ENCODE measurements at places on chromosomes 5 and 9.

DNA sequence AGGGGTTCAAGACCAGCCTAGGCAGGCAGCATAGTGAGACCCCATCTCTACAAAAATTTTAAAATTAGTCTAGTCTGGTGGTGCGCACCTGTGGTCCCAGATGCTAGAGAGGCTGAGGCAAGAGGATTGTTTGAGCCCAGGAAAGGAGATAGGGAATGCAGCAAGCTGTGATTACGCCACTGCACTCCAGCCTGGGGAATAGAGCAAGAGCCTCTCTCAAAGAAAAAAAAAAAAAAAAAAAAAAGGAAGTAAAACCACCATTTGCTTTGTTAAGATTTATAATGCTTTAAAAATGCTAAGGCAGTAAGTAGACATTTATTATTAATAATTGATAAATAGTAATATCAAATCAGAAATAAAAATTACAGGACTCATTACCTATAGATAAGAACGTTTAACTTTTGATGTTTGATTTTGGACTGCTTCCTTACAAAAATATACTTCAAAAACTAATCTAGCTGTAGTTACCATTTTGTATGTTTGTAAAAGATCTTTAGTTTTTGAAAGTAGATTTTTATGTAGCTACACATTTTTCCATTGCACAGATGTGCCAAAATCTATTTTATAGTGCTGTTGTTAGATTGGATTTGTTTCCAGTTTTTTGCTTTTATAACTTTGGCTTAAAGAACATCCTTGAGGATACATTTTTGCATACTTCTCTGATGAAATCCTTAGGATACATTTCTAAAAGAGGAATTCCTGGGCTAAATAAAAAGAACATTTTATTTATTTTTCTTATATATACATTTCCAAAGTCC, 86.4 kb downstream of the INIP start:
- ATAC-seq: no peak

DNA sequence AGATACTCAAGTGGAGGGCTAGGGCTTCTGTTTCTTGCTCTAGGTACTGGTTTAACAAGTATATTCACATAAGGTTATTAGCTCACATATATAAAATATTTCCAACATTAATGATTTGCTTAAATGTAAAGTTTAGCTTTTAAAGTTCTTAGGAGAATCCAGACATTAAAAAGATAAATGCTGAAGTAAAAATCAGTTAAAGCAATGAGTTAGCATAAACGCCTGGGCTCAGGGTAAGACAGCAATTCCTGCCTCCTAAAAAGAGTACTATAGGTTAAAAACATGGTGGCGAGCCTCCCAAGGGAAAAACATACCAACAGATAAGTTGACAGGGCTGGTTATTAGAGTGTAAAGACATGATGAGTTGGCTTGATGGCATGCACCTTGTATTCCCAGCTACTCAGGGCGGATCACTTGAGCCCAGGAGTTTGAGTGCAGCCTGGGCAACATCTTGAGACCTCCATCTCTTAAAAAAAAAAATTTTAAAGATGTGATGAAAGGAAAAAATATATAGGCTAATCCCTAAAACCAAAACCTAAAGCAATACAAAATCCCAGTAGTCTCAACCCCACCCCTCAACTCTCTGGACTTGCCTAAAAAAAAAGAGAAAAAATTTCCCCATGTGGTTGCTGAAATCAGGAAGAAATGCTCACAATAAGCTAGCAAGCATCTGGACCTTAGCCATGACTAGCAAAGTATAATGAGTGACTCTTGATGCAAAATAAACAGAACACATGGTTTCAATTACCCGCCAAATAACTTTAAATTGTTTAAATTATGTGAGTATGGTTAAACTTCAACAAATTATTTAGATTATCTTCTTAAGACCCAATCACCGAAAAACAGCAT, 3.6 kb downstream of the GOLPH3 start:
- no peak for ATAC-seq

GRCh38 chr9:132755096-132755495, 84.8 kb downstream of the GTF3C4 start:
- no peak for ATAC-seq

DNA sequence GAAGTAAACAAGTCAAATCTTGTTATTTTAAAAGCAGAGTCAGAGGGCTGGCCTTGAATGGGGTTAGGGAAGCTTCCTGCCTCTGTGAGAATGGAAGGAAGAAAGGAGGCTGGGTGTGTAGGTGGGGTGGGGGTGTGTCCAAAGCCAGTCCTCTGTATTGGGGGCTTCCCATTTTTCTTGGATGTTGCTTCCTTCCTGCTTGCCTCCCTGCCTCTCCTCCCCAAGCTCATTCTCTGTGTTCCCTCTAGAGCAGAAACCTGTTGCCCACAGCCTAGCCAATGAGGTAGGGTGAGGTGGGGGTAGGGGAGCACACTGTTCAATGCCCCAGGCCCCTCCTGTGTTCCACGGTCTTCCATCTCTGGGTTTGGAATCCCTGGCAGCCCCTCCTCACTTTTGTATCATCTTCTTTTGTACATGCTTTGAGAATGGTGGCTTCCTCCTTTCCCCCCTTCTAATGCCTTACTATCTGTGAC, 39.7 kb downstream of the SNX24 start:
- no peak for ATAC-seq

DNA sequence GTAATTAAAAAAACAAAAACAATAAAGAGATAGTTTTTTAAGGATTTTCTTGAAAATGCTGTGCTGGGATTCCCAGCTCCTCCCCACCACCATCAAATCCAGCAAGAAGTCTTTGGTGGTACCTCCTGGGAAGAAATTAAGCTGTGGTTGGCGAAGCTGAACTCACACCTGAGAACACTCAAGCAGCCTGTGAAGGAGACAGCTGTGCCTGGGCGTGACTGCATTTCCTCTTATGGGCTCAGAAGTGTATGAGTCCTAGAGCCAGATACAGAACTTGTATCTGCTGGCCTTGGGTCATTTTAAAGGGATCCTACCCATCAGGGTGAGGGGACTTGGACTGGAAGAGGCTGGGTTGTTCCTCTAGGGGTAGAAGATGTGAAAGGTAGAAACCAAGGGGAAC, 561.2 kb upstream of the SGCD start:
- ATAC-seq: no peak

- no peak for ATAC-seq
Measured at GRCh38 chr9:109863961-109864360, 84.0 kb downstream of the PALM2AKAP2 start.

GRCh38 chr5:139523635-139524445, 37.3 kb upstream of the UBE2D2 start:
- no peak for ATAC-seq

DNA sequence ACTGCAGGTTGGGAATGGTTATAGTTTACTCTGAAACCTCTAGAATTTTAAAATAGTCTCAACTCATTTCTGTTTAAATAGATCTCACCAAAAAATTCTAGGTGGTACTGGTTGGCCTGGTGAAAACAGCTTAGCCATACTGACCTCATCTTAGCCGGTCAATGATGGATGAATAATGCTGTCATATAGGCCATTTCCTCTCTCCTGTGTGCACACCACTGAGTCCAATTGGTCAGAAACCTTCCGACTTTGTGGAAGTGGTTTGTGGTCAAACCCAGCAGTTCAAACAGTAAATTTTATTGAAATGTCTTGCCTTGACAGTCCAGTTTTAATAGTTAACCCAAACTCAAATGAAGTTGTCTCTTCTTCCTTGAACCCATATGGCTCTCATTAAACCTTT, 98.6 kb downstream of the GIN1 start:
- no peak for ATAC-seq

GRCh38 chr5:88388476-88389337, 120.1 kb upstream of the TMEM161B start:
- no peak for ATAC-seq

DNA sequence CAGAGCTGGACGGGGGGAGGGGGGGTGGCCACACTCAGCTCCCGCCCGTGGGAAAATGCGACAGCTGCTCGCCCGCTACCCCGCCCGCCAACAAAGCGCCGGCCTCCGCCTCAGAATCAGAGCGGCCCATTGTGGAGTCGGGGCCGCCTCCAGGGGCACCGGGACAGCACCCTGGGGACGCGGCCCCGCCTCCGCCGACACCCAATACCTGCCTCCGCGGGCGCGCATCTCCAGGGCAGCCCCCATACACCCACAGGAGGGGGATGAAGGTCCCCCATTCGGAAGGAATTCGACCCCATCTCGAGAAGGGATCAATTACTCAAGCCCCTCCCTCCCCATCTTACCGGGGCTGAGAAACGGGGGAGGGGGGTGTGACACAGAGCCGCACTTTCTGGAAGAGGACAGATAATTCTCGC, 1.3 kb downstream of the NOTCH1 start:
- peak; percentile 14 for ATAC-seq

DNA sequence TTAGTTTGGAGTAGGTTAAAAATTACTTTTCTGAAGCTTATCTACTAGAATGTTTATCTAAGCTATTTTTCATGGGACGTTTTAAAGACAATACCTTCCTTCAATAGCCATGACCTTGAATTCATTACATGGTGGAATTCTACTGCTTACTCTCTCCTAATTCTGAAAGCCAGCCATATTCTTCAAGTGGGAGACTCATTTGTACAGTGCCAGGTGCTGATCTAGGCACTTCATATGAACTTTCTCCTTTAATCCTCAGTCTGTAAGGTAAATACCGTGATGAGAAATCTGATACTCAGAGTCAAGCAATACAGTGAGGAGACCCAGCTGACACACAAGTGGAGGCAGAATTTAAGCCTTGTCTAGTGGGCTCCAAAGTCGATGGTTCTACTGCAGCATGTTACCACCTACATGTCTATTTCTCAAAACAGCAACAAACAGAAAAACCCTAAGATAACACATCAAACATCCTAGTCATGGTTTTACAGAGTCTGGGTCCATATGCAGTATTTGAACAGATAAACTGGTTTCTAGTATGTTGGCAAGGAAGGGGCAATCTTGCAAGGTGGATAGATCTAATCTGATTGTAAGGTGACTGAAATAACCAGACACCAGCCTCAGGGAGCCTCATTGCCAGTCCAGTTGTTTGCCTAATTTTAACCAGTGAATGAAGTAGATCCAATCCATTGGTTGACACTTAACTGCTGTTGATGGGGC, 243.7 kb downstream of the PIK3R1 start:
- ATAC-seq: no peak

GRCh38 chr9:133237035-133237731, 28.1 kb upstream of the OBP2B start:
- no peak for ATAC-seq

- ATAC-seq: no peak
Measured at GRCh38 chr5:19928562-19929421, 59.2 kb downstream of the CDH18 start.

GRCh38 chr9:34430843-34431437, 27.4 kb downstream of the FAM219A start:
- no peak for ATAC-seq

DNA sequence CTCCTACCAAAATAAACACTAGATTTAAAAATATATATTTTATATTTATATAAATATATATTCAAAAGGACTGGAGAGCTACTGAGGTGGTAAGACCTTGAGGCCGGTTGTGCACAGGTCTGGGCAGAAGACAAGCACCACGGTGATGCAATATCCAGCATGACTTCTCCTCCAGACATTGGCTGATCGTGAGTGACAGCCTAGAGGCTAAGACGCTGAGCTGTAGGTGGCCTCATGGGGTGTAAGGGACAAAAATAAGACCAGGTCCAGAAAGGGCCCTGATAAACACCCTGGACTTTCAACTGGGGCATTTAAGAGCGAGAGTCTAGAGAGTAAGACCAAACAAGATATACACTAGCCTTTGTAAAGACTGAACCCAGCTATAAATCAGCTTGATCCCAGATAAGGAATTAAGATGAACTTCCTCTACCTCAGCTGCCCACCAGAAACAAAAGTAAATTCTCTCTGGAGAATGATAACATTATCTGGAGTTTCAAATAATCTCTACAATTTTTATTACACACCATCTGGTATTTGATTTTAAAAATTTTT, 14.2 kb upstream of the C5orf47 start:
- no peak for ATAC-seq
